Fibroblast of skin of right quadriceps (primary cell): ENCODE measurements at places on chromosomes 1 and 21.

DNA sequence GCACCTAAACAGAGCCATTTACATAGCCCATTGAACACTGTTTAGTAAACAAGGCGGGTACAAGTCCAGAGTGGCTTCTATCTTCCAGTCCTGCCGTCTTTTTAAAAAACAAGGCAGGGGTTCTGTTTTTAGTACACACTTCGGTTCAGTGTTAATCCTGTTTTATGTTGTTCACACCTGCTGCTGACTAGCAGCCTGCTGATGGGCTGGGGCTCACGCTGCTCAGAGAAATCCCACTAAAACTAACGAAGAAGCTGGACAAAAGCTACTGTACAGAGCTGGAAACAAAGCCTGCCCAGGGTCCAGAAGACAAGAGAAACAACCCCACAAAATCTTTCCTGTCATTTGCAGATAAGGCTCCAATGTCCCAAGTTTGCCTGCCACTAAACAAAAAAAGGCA, 13.2 kb downstream of the ESRRG start:
- DNase-seq, result no peak

- no peak for DNase-seq
Measured at GRCh38 chr1:147496044-147496443, 45.3 kb upstream of the BCL9 start.

- DNase-seq, result no peak
Measured at GRCh38 chr1:76542359-76542758, 324.9 kb upstream of the ST6GALNAC5 start.

DNA sequence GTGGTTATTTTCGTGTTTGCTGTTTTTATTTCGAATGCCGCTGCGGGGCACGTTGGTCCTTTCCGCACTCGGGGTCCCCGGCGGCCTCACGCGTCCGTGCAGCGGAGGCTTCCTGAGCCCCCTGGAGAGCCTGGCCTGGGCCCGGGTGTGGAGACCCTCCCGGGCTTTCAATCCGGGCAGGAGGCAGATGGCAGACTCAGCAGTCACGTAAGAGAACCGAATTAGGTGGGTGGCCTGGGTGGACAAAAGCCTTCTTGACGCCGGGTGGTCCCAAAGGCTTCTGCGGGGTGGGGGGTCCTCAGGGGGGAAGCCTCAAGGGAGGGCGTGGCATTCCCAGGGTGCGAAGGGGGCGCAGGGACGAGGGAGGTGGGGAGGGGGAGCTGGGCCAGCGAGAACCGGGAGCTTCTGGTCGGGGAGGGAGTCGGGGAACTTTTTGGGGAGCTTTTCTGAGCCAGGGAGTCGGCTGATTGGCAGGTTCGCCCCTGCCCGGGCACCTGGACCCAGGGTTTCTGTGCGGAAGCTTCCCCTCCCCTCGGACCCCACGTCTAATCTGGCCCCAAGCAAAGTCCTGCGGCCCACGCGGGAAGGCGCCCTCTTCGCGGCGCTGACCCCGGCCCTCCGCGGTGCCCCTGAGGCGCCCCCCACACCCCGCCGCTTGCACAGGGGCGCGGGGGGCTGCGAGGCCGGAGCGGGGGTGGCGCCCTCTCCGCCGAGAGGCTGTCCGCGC, 1.3 kb upstream of the HES4 start:
- DNase-seq, result peak; percentile 17

GRCh38 chr1:227369102-227369760, 50.9 kb upstream of the CDC42BPA start:
- no peak for DNase-seq

GRCh38 chr1:23838401-23838866, 13.2 kb upstream of the HMGCL start:
- DNase-seq, result peak; percentile 28

DNA sequence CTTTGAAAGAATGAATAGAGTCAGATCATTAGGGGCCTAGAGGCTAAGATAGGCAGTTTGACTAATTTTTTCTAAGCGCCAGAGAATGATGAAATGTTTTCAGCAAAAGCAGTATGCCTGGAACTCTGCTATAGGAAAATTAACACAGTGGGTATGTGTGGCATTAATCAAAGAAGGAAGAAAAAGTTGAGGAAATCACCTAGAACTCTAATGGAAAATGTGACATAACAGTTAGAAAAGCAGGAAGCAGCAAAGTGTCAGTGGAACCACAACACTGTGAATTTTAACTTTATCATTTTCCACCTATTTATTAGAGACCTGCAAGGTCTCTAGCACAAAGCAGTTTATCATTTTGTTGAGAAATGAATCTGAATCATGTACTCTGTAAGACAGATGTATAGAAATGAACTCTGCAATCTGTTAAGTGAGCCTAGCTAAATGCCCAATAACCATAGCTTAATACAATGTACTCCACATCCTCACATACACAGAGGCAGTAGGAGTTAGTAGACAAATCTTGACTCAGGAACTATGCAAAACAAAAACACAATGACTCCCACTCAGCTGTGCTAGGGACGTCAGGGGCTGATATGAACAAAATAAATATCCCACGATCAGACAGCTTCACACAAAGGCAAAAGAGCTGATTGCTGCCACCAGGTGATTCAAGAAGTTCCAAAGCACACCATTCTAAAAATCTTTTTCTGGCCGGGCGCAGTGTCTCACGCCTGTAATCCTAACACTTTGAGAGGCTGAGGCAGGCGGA, 500.7 kb upstream of the NFIA start:
- DNase-seq, result no peak

DNA sequence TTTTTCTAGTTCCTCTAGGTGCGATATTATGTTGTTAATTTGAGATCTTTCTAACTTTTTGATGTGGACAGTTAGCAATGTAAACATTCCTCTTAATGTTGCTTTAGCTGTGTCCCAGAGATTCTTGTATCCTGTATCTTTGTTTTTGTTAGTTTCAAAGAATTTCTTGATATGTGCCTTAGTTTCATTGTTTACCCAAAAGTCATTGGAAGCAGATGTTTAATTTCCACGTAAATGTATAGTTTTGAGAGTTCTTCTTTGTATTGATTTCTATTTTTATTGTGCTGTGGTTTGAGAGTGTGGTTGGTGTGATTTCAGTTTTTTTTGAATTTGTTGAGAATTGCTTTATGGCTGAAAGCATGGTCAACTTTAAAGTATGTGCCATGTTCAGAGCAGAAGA, 319.4 kb downstream of the PTBP2 start:
- DNase-seq, result peak; percentile 11

DNA sequence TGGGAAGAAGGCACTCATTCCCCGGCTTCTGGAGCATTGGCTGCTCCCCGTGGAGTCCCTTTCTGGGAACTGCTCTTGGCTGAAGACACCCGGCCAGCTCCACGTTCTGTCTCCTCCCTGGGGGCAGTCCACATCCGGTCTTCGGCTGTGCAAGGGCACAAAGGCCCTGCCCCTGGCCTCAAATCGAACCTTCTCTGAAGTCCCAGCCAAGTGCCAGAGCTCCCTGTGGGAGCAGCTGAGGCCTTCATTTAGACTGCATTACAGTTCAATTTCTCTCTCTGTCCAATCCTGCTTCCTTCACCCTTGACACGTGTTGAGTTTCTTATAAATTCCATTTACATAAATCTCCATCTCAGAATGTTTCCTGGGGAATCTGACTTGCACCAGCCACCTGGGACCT, 132.9 kb upstream of the POU3F1 start:
- no peak for DNase-seq

GRCh38 chr1:155080312-155081228, 1.9 kb downstream of the EFNA3 start:
- no peak for DNase-seq

- no peak for DNase-seq
Measured at GRCh38 chr1:51439053-51439452, 80.0 kb downstream of the EPS15 start.

DNA sequence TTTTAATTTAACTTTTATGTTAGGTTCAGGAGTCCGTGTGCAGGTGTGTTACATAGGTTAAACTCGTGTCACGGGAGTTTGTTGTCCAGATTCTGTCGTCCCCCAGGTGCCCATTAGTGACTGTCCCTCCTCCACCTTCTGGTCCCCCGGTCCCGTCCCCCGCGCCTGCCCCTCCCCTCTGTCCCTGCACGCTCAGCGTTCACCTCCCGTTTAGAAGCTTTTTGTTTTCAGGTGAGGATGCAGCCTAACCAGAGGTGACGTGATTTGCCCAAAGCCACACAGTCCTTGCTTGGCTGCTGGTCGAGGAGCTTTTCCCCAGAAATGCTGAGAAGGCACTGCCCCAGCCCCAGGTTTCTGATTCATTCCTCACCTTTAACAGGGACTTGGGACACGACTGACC, 844 bp downstream of the C1orf146 start:
- no peak for DNase-seq

DNA sequence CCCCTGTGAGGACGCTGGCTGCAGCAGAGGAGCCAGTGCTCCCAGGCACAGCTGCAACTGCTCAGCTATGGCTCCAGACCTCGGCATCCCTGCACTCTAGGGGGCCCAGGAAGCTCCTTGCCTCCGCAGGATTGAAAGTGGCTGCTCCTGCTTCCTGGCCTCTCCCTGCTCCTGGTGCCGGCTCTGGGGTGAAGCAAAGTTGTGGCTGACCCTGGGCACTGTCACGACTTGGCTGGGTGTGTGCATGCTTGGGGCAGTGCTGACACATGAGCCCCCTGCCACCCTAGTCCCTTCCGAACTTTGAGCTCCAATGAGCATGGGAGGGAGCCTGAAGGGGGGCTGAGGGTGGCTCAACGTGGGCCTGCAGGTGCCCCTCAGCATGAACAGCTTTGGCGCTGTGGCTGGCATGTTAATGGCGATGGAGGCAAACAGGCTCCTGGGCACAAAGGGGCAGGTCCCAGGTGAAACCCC, 1512.2 kb downstream of the KCNT2 start:
- no peak for DNase-seq

GRCh38 chr1:150065184-150065871, 2.2 kb upstream of the VPS45 start:
- peak; percentile 66 for DNase-seq

GRCh38 chr1:205922314-205922713, 20.9 kb downstream of the SLC26A9 start:
- no peak for DNase-seq

- DNase-seq, result no peak
Measured at GRCh38 chr1:45499415-45499769, 481 bp downstream of the CCDC163 start.

DNA sequence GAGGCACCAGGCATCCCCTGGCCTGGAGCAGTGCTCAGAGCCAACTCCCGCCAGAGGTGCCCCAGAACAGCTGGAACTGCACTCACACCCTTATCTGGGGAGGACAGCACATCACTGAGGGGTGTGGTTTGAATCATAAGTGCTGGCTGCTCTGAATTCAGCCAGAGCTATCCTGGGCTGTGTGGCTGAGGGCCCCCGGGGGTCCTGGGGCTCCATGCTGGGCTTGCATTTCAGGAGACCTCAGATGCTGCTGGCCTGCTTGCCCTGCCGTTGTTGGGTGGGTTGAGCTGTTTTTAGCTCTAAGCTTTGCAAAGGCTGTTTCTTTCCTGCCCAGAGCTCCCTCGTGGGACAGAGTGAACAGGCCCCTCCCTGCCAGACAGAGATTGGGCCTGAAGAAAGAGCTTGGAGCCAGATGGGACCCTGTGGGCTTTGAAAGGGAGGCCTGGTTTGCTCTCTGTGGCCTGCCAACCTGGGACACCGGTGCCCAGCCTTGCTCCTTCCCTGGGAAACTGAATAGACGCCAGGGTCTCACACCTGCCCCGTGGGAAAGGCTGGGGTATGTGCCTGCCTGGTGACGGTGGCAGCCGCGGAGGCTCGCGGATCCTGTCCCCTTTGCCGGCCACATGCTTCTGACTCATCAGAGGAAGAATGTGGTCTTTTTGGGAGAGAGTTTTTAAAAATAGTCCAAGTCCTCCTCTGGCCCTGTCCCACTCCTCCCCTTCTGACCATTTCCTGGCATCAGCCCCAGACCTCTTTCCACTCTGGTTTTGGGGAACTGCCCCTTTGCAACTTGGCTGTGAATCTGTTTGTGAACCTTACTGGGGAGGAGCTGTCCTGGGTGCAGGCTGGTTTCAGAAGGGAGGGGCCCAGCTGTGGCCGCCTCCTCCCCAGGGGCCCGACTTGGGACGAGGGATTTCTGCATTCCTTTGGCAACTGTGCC, 30.0 kb downstream of the ARHGEF10L start:
- DNase-seq, result peak; percentile 81

GRCh38 chr1:21337454-21337927, 47.2 kb upstream of the ECE1 start:
- no peak for DNase-seq

GRCh38 chr1:24888061-24888970, 41.8 kb downstream of the RUNX3 start:
- DNase-seq, result no peak

GRCh38 chr21:32392299-32392879, 423 bp downstream of the URB1 start:
- DNase-seq, result no peak

DNA sequence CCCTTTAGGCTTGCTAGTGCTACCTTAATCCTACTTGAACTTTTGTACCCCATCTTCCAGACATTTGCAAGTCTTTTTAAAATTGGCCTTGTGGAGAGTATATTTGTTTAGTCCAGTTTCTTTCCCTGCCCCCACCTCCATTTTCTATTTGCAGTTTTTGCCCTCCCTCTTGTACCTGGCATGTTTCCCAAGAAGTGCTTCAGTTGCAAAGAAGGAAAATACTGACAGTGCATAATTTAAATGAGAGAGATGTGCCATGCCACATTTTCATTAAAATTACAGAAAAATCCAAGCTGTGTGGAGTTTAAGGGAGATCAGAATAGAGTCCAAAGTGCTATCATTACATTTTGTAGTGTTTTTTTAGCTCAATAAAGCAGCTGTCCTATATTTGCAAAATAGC, 150.0 kb upstream of the ADGRL2 start:
- no peak for DNase-seq

DNA sequence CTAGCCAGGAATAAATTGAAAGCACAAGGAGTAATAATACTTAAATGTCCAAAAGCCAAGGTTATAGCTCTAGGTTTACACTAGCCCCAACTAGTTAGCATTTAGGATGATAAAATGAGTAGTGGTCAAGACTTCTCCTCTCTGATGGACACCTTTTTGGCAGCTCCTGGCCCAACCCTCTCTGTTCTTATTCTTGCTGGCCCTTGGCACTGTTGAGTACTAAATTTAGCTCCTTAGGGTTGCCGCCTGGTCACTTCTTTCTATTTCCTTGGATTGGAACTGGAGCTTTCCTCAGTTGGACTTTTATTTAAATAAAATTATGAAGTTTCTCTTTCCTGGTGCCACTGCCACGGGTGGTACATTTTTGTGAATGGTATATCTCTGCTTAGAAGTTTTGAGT, 28.3 kb downstream of the ARID1A start:
- no peak for DNase-seq

GRCh38 chr1:182368903-182369302, 22.7 kb downstream of the GLUL start:
- no peak for DNase-seq

DNA sequence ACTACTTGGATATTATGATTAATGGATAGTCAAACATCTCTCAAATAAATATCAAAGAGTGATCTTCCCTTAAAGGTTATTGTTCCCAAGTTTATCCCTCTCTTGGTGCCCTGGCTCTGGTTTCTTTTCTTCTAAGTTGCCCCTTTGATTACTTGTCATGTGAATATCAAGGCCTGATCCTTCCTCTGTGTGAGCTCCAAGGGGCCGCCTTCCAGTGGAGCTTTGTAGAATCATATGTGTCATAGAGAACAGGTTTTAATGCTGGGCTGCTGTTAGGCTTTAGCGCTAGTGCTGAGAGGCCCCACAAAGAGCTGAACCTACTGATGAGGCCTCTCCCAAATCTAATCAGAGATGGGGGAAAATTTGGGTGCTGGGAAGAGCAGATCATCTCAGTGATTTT, 25.5 kb downstream of the UCK2 start:
- DNase-seq, result no peak

- DNase-seq, result no peak
Measured at GRCh38 chr21:36816561-36817130, 117.7 kb downstream of the SIM2 start.
